ENCODE measurements at places on chromosomes 16 and 17.

- no peak for DNase-seq
Measured at GRCh38 chr17:39688475-39688835, 598 bp upstream of the PGAP3 start.

DNA sequence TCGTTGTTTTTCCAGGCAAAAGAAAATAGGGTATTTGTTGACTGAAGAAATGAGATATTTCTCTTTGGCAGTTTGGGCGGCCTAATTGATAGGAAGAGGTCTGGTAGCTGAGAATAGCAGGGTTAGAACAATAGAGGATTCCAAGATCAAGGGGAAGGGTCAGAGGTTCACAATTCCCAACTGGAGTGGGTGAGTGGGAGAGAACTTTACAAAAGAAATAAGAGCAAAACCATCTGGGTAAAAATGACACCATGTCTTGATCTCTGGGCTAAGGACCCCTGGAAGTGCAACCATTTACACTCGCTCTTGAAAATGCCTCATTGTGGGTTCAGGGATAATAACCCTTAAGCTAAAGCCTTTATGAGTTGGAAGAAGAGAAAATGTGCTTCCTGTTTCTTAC lies 180.5 kb downstream of the CDH13 start:
- no peak for DNase-seq

GRCh38 chr17:8366231-8366630 lies 10.3 kb downstream of the KRABD2 start:
- peak; percentile 49 for DNase-seq

DNA sequence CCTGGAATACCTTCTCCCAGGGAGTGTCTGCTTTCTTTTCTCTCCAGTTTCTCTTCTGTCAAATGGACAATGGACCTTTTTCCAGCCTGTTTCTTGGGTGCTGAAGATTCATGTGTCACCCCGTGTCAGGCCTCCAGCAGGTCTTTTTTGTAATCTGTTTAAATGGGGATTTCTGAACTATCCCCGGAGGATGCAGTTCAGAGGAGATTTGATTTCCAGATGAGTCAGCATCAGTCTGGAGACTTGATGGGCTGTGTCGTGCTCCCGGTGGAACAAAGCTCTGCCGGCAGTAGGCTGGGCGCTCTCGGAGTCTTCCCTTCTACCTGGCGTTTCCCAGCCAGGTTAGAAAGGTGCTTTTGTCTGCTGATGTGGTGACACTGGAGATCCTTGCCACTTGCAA lies 440.6 kb downstream of the HS3ST3B1 start:
- DNase-seq = no peak

- DNase-seq = peak; percentile 65
Measured at GRCh38 chr17:66301864-66302741, at the start of gene PRKCA. Gene PRKCA (plus strand): TSS chr17:66302613.

GRCh38 chr17:63150490-63150889 lies 184.5 kb downstream of the TANC2 start:
- DNase-seq = no peak

DNA sequence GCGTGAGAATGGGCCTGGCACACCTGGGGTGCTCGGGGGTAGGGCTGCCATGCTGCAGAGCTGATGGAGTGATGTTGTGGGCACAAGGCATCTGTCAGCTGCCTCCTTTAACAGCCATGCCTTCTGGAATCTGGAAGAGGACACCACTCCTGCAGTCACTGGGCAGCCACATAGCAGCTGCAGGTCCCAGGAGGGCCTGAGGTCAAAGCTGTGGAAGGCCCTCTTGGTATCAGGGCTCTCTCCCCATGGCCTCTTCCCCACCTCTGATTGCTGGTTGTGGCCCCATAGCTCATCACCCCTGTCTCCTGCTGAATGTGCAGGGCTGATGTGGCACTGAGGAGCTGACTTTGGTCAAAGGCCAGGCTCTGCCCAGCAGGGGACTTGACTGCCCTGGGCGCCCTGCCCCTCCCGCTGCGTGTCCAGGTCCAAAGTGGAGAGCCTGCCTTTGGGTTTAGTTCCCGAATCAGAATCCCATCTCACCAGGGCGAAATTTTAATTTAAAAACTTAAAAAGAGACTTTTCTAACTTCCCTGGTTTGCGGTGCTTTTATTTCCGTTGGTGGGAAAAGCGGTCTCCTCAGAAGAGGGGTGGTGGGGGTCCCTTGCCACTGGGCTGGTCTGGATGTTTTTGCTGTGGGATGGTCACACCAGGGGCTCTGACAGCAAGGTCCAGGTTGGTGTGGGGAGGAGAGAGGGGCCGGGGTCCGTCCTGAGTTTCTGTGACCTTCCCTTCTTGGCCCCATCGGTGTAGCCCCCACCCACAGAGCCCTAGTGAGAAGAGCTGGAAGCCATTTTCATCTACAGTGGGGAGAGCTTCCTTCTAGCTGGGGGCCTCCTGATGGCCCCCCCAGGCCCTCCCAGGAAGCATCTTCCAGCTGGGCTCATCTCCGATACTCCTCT lies 5.9 kb downstream of the UBALD2 start:
- no peak for DNase-seq

DNA sequence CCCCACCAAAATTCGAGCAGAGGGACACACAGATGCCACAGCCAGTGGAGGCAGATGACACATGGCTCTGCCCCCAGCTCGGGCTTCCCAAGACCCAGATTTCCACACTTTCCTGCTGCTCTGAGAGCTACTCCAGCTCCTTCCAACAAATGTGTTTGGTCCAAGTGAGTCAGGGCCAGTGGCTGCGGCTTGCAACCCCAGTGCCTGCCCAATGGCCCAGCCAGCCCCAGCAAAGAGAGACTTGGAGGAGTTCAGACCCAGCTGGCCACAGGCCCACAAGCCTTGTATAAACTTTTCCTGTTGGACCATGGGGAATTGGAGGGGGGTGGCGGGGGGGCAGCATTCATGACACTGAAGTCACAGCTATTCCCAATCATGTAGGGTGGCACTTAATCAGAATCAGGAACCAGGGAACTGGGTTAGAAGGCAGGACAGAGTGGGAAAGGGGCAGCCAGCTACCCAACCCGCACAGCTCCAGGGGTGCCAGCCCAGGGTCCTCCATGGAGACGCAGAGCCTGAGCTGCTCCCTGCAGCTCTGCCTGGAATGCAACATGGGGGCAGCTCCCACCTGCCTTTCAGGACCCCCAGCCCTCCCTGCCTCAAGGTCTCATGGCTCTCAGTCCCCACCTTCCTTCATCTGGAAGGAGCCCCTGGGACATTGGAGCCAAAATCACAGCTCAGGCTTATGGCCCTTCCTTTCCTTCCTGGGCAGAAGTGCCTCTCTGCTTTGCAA lies 17.5 kb upstream of the C16orf78 start:
- DNase-seq = no peak

GRCh38 chr16:6057821-6058220 lies 960.2 kb upstream of the EEF2KMT start:
- DNase-seq = no peak

GRCh38 chr17:66885417-66885816 lies 50.5 kb downstream of the CACNG5 start:
- DNase-seq = no peak

DNA sequence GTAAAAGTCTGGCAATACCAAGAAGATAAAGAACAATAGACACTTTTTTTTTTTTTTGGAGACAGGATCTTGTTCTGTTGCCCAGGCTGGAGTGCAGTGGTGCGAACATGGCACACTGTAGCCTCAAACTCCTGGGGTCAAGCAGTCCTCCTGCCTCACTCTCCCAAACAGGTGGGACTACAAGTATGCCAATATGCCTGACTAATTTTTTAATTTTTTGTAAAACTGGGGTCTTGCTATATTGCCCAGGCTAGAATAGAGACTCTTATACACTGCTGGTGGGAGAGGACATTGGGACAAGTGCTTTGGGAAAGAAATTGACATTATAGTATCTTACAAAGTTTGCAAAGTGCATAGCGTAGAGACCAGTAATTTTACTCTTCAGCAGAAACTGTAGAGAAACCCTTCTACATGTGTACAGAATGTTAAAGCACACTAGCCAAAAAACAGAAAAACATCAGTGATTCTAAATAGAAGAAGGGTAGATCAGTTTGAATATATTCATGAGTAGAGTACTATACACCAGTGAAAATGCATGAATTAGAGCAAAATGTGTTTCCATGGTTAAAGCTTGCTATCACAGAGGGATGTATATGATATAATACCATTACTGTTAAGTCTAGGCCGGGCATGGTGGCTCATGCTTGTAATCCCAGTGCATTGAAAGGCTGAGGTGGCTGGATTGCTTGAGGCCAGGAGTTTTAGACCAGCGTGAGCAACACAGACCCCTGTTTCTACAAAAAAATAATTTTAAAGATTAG lies 7.0 kb upstream of the EFNB3 start:
- DNase-seq = no peak

DNA sequence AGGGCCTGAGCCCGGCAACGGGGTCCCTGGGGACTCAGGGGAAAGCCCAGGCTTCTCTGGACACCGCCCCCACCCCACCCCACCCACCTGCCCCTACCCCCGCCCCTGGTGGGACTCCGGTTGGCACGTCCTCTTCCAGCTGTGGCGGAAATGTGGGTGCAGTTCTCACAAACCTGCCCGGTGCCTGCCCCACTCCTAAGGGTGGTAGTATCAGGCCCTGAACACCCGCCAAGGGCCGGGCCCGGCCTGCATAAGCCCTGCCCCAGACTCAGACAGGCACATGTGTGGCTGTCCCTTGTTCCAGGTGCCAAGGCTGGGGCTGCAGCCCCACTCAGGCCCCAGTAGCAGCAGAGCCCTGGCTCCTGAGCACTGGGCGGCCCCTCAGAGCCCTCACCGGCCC lies 58.1 kb downstream of the ACTG1 start:
- DNase-seq = no peak

GRCh38 chr17:80938556-80938955 lies 53.1 kb upstream of the CHMP6 start:
- no peak for DNase-seq

- DNase-seq = no peak
Measured at GRCh38 chr17:77233635-77234334, 93.0 kb downstream of the SEC14L1 start.

- no peak for DNase-seq
Measured at GRCh38 chr17:77405867-77406732, 265.3 kb downstream of the SEC14L1 start.

GRCh38 chr16:84339311-84339710 lies 29.0 kb upstream of the ATP2C2 start:
- DNase-seq = no peak

DNA sequence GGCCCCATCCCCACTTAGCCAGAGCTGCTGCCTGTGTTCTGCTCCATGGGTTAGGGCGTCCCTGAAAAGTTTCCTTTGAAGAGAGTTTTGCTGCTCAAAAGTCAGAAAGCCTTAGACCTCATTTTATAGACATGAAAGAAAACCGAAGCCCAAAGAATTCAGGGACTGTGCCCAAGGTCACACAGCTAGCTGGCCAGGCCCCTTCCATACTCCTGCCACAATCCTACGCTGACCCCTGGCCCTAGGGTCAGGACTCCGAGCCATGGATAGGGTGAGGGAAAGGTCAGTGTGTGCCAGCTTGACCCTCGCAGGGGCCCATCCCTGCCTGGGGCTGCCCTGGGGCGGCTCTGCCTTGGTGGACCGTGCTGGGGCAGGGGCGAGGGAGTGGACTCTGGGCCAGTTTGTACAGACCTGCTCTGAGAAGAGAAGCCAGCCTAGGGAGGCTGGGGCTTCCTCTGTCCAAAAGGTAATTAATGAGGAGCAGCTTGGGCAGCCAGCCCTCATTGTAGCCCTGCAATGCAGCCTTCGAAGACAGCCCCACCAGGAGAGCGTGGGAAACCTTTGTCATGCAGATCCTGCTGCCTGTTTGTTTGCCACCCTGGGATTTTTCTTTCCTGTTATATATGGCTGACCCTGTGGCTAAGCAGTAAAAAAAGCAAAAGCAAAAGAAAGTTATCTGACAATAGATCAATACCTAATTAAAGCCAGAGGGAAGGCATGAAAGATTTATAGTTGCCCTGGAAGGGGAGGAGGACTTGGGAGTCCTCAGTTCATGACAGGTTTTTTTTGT lies 37.4 kb downstream of the RHBDL3 start:
- DNase-seq = no peak

DNA sequence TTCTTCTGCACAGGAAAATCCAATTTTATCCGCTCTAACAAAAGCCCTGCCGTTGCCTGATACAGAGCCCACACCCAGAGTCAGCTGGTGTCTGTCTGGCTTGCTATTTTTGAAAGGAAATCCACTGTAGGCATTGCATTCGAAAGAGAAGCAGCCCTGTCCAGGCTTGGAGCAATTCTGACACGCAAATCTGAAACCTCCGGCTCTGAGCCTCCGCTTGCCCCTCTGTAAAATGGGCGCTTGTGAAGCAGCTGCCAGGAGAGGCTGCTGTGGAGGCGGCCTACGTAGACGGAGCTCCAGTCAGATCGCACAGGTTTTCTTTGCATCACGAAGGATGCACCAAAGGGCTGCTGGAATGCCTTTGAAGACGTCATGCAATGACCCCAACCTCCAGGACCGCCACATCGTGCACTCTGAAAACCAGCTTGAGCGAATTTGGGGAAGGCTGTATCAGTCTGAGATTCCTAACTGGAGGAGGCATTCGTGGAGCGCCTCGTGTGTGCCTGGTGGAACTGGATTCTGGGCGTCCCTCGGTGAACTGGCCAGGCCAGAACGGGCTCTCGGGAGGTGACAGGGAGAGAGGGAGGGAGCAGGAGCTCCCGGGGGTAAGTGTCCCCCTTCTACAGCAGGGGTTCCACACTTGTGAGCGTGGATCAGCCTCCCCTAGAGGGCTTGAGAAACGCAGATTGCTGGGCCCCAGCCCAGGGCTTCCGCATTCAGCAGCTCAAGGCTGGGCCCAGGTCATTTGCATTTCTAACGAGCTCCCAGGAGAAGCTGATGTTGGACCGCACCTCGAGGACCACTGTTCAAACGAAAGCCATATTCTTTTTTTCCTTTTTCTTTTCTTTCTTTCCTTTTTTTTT lies 215.5 kb downstream of the MRTFB start:
- DNase-seq = no peak

DNA sequence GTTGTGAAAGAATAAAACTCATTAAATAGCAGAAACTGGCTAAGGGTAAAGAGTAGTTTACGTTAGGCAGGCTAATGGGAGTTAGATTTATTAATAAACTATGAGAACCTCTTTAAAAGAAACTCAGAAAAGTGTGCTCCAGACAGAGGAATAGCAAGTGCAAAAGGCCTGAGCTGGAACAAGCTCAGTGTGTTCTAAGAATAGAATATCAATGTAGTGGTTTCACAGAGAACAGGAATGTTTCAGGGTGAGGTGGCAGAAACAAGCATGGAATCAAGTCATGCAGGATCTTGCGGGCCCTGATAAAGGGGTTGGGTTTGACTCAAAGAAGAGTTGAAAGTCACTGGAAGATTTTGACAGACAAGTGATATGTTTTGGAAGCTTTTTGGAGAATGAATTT lies 164.0 kb upstream of the HS3ST3A1 start:
- DNase-seq = no peak
